ENCODE measurements at places on chromosomes 2 and 18.

DNA sequence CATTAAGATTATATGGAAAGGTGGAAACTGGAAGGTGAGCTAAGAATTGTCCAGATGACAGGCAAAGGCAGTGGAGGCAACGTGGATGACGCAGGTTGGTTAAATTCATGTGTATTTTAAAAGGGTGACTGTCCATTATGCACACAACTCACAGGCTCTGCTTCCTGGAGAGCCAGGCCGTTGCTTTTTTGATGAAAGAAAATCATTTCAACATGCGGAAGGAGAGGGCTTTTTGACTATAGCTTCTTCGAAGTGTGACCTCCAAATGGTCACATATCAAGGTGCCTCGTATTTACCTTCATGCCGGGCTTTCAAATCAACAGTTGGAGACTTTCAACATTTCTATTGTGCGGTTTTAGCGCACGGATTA is 126.7 kb downstream of the MYCN start:
- DNase-seq, result no peak

DNA sequence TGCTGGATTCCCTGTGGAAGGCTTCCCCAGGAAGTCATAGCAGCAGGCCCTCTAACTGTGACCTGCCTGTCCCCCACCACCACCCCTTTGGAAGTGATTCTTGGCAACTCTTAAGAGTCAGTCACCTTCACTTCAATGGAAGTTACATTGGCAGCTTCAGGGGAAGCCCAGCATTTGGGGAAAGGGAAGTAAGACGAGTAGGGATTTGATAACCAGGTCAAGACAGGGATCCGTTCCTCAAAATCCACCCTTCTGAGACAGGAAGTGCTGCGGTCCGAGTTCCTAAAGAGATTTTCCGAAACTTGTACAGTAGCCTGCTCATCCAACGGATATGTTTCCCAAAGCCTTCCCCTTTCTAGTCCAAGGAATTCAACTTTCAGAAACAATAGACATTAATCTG is 54.2 kb downstream of the MRPL35 start:
- no peak for DNase-seq

GRCh38 chr18:64474773-64475172 is 325.9 kb upstream of the LINC00305 start:
- no peak for DNase-seq

- DNase-seq, result no peak
Measured at GRCh38 chr2:34656632-34657031, 1057.5 kb upstream of the FAM98A start.

DNA sequence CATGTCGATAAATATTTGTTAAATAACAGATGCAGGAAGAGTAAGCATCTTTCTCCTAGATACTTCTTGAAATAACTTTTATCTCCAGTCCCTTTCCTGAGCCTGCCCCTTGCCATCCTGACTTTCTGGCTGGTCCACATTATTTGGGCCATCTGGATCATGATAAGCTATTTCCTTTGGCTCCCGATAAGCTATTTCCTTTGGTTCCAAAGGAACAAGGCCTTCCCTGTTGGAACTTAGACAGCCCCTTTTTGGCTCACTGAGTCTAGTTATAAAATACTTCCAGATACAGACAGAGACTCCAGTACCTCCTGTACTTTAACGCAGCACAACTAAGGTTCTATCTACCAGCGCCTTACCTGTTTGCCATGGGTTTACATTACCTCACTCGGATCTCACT is 205.3 kb upstream of the CCDC150 start:
- no peak for DNase-seq

DNA sequence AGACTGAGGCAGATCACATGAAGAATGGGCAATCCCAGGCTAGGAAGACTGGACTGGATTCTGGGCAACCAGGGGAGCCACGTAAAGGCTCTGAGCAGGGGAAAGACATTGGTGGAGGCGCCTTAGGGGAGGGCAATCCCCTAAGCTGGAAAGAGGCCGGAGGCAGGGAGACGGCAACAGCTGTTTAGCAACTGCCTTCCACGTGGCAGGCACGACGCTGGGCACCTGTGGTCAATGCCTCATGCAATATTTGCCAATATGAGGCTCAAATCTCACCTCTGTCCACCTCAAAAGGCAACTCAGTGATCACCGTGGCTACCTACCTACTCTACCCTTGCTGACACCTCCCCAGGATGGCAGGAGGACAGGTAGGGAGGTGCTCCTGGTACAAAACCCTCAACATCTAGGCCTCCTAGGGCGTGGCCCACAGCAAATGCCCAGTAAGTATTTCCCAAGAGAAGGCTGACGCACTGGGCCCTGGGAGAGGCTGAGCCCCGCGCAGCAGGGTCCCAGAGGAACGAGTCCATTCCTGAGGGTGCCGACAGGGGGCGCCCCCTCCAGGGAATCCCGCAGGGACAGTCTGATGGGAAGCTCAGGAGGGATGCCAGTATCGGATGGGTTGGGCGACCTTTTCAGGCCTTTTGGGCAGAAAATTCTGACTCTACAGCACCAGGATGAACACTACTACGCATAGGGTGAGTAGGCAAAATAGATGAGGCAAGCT is 8.9 kb downstream of the BOLA3 start:
- DNase-seq, result no peak

- no peak for DNase-seq
Measured at GRCh38 chr2:183594150-183594549, 469.9 kb downstream of the NUP35 start.

DNA sequence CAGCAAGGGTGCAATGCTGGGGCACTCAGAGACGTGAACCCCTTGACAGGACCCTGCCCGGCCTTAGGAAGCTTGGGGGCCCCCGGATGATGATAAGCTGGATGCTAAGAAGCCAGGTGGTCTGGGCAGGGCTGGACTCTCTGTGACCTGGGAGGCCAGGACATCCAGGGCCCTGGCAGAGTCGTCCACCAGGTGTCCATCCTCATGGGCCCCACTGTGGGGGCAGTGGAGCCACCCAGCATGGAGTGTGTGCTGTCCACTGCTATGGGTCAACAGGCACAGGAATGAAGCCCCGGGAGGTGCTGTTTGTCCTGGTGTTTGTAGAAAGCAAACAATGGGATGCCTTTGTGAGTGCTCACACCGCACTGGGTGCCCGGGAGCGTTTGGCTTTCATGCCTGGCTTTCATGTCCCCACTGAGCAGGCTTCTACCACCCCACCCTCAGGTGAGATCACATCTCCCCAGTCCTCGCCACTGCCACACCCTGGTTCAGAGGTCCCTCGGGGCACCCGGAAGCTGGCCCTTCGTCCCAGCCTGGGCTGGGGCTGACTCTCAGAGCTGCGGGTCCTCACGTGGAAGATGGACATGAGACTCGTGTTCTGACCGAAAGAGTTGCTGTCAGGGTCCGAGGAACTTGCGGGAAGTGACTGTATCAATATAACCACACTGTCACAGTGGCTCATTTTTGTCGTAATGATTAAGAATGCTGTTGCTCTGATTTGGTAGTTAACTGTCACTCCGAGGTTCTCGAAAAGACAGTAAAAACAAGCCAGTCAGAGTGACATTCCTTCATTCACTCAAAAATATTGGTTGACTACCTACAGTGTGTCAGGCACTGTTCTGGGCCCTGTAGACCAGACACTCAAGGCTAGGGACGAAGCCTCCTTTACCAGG is 53.3 kb downstream of the INHBB start:
- DNase-seq, result peak; percentile 56

- DNase-seq, result no peak
Measured at GRCh38 chr2:105567996-105568494, 169.2 kb upstream of the FHL2 start.

GRCh38 chr2:39942950-39943349 is 163.9 kb upstream of the THUMPD2 start:
- no peak for DNase-seq

- no peak for DNase-seq
Measured at GRCh38 chr2:145032791-145033190, 512.9 kb upstream of the ZEB2 start.

DNA sequence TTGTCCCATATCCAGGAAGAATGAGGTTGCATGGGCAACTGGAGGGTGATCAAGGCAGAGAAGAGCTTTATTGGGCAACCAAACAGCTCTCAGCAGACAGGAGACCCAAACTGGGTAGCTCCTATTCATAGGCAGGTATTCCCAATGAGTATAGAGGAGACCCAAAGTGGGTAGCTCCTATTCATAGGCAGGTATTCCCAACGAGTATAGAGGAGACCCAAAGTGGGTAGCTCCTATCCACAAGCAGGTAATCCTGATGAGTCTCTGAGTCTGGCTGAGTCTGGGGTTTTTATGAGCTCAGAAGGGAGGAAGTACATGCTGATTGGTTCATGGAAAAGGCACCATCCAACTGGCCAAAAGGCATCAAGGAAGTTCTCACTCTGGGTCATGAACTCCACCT is 5.3 kb upstream of the GORASP2 start:
- DNase-seq, result no peak

DNA sequence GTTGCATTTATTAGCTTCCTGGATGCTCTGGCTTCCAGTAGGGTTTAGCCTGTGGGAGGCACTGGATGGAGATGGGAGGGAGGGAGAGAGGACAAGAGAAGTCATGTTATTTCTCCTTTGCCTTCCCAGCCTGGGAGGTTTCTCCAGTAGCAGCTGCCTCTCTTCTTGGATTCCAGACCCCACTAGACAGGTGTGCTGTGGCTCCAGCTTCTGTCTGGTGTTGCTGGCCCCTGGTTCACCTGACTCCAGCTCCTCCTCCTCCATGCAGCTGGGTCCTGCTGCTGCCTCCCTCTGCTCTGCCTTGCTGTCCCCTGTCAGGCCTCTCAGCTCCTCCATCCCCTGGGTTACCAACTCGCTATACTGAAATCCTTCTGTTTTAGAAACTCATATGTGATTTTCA is 188.9 kb upstream of the TNP1 start:
- no peak for DNase-seq

DNA sequence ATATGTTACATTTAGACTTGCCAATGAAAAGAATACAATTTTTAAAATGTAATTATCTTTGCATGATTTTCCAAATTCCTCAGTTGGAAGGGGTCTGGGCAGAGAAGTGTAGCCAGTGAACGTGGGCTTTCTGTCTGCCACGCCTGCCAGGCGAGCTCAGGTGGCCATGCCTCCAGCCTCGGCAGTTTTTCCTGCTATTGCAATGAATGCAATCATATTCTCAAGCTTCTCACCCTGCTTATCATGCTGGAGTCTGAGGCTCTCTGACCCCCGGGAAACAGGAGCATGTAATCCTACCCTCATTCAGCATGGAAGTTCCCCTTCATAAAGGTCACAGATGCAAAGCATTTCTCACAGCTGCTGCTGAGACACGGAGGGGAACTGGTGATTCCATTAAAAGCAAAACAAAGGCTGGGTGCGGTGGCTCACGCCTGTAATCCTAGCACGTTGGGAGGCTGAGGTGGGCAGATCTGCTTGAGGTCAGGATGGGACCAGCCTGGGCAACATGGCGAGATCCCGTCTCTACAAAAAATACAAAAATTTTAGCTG is 154.8 kb downstream of the MBP start:
- DNase-seq, result peak; percentile 44

- DNase-seq, result no peak
Measured at GRCh38 chr2:60541056-60541651, 12.3 kb downstream of the BCL11A start.

- DNase-seq, result no peak
Measured at GRCh38 chr2:105756435-105756834, 11.7 kb downstream of the NCK2 start.

DNA sequence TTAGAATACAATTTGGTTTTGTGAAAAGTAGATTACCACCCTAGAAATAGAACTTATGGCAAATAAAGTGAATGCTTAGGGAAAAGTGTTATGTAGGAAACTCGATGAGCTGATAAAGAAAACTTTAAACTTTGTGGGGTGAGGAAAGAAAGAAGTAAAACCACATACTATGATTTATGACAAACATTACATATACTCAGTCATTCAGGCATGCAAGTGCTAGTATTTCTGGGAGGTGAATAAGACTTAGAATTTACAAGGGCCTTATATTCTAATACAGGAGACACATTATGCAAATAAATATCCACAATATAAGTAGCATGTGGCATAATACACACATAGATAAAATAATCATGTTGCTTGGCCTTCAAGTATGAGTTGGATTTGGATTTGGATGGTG is 618.1 kb downstream of the XIRP2 start:
- DNase-seq, result no peak

GRCh38 chr2:106272216-106272807 is 78.2 kb upstream of the UXS1 start:
- DNase-seq, result no peak

- DNase-seq, result no peak
Measured at GRCh38 chr2:50097148-50097547, 934.8 kb downstream of the NRXN1 start.

DNA sequence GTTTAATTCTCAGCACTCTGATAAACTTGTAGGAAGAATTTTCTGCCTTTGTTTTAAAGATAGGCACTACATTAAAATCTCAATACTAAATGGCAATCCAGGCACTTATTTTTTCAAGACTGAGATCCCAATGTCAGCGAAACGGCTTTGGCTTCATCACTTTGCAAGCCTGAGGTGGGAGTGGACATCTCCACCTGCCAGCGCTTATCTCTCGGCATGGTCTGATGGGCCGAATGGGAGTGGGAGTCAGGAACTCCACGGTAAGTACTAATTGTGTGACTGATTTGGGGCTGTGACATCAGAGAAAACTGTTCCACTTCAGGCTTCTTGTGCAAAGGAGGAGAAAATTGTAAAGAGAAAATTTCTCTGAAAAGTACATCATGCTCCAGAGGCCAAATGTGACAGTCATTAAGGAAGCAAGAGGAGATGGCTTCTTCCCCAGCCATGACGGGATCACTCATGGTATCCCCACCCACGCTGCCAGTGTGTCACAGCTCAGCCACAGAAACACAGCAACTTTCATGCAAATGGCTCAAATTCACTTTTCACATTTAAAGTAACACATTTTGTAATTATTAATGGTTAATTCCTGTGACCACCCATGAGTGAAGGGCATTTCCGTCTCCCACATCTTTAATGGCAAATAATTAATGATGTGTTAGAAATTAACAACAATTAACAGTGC is 385.5 kb upstream of the HNRNPA3 start:
- no peak for DNase-seq

GRCh38 chr2:181306785-181307184 is 150.4 kb upstream of the ITGA4 start:
- no peak for DNase-seq
